Psoas muscle (tissue), 8 donors: ENCODE measurements at places on chromosomes 4 and X.

- H3K27ac ChIP-seq, result no peak overlapping the region
- no peaks in the 10 kb centered on the region for H3K4me1 ChIP-seq
- peaks cover 4% of the 10 kb centered on the region for H3K27me3 ChIP-seq
- no peak for DNase-seq
- H3K4me3 ChIP-seq, result no peak overlapping the region
Measured at GRCh38 chr4:25844961-25845712, 17.7 kb downstream of the SEL1L3 start.

GRCh38 chrX:129678614-129679195 lies 23.9 kb upstream of the APLN start:
- peak overlapping the region; percentile 87 for H3K27ac ChIP-seq
- H3K4me1 ChIP-seq, result peaks cover 3% of the 10 kb centered on the region
- H3K4me3 ChIP-seq, result peak overlapping the region; percentile 58
- no peaks in the 10 kb centered on the region for H3K27me3 ChIP-seq
- H3K36me3 ChIP-seq, result no peaks in the 10 kb centered on the region

DNA sequence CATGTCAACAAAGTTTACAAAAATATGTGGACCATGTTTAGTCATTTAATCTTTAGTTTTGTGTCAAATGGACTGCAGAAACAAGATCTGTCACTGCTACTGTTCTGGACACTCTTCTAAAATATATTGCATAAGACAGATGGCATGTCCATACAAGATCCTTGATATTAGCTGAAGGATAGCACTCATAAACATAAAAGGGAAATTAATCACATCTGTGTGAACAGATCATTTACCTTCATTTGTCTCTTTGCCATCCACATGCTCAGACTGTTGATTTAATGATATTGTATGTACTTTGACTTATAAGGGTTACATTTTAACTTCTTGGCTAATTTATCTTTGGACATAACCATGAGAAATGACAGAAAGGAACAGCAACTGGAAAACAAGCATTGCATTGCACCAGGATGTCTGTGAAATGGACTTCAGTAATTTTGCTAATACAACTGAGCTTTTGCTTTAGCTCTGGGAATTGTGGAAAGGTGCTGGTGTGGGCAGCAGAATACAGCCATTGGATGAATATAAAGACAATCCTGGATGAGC lies at the start of gene UGT2B7:
TSS of gene UGT2B7 (plus strand) at position 364 of the 546 bp plus-strand sequence. CDS start at position 411, 47 bp downstream.
- no peaks in the 10 kb centered on the region for H3K27me3 ChIP-seq
- DNase-seq, result no peak
- no peak within 1 kb of the TSS for H3K27ac ChIP-seq
- H3K4me3 ChIP-seq, result no peak within 1 kb of the TSS
- no peaks in the 10 kb centered on the region for H3K36me3 ChIP-seq

GRCh38 chrX:44267116-44267515 lies 76.4 kb downstream of the EFHC2 start:
- H3K27me3 ChIP-seq, result no peaks in the 10 kb centered on the region
- no peak overlapping the region for H3K27ac ChIP-seq
- H3K4me3 ChIP-seq, result no peak overlapping the region
- DNase-seq, result no peak

- H3K27me3 ChIP-seq, result no peaks in the 10 kb centered on the region
- no peak overlapping the region for H3K4me3 ChIP-seq
- H3K27ac ChIP-seq, result no peak overlapping the region
- no peak for DNase-seq
- H3K36me3 ChIP-seq, result no peaks in the 10 kb centered on the region
- no peaks in the 10 kb centered on the region for H3K4me1 ChIP-seq
Measured at GRCh38 chr4:82320351-82320750, 53.4 kb downstream of the HNRNPD start.

- peaks cover 7% of the 10 kb centered on the region for H3K27me3 ChIP-seq
- H3K4me3 ChIP-seq, result no peak overlapping the region
- no peak overlapping the region for H3K27ac ChIP-seq
- H3K4me1 ChIP-seq, result peaks cover 4% of the 10 kb centered on the region
- DNase-seq, result no peak
Measured at GRCh38 chr4:84481077-84481859, 17.8 kb downstream of the NKX6-1 start.

GRCh38 chrX:48824066-48824465 lies 2.2 kb upstream of the ERAS start:
- no peak overlapping the region for H3K4me3 ChIP-seq
- no peak for DNase-seq
- peaks cover 43% of the 10 kb centered on the region for H3K36me3 ChIP-seq
- no peaks in the 10 kb centered on the region for H3K4me1 ChIP-seq
- H3K27me3 ChIP-seq, result no peaks in the 10 kb centered on the region

- no peak overlapping the region for H3K27ac ChIP-seq
- H3K36me3 ChIP-seq, result peaks cover 82% of the 10 kb centered on the region
- DNase-seq, result no peak
- no peaks in the 10 kb centered on the region for H3K4me1 ChIP-seq
Measured at GRCh38 chr4:109499513-109499912, 60.5 kb upstream of the MCUB start.

- peaks cover 9% of the 10 kb centered on the region for H3K4me1 ChIP-seq
- peak overlapping the region; percentile 32 for H3K27ac ChIP-seq
- no peaks in the 10 kb centered on the region for H3K27me3 ChIP-seq
- H3K36me3 ChIP-seq, result no peaks in the 10 kb centered on the region
Measured at GRCh38 chrX:33128048-33128805, 83.1 kb downstream of the DMD start.

- no peak overlapping the region for H3K4me3 ChIP-seq
Measured at GRCh38 chr4:105878668-105879067, 16.6 kb upstream of the NPNT start.

DNA sequence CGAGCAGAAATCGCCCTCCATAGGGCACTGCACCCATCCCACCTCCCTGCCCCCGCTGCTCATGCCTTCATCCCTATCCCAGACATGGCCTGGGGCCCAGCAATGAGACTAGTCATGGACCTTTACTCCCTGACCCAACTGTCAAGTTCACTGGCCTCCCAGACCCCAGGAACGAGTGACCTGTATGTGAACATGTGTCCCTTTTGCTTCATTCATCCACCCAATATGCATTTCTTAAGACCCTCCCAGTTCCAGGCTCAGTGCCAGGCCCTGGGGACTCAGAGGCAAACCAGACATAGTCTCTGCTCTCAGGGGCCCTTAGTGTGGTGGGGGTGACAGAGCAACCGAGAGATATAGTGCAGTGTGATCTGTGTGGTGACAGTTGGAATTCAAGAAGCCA lies 67.0 kb downstream of the EFNB1 start:
- H3K4me1 ChIP-seq, result peaks cover 16% of the 10 kb centered on the region
- no peak for DNase-seq
- H3K27ac ChIP-seq, result peak overlapping the region; percentile 85
- H3K36me3 ChIP-seq, result no peaks in the 10 kb centered on the region
- H3K4me3 ChIP-seq, result peak overlapping the region; percentile 50

- peaks cover 21% of the 10 kb centered on the region for H3K4me1 ChIP-seq
- H3K4me3 ChIP-seq, result peak overlapping the region; percentile 16
- H3K27ac ChIP-seq, result peak overlapping the region; percentile 69
Measured at GRCh38 chrX:136055651-136056221, 70.5 kb downstream of the SLC9A6 start.

- no peak for DNase-seq
- no peaks in the 10 kb centered on the region for H3K27me3 ChIP-seq
- H3K27ac ChIP-seq, result no peak overlapping the region
- H3K4me3 ChIP-seq, result no peak overlapping the region
Measured at GRCh38 chr4:81883004-81883403, 411.3 kb upstream of the RASGEF1B start.

- H3K36me3 ChIP-seq, result no peaks in the 10 kb centered on the region
- H3K27ac ChIP-seq, result no peak overlapping the region
- no peak overlapping the region for H3K4me3 ChIP-seq
- no peaks in the 10 kb centered on the region for H3K4me1 ChIP-seq
- H3K27me3 ChIP-seq, result no peaks in the 10 kb centered on the region
Measured at GRCh38 chrX:49792376-49792775, 36.7 kb upstream of the PAGE4 start.

GRCh38 chrX:115491766-115492165 lies 69.2 kb upstream of the PLS3 start:
- no peaks in the 10 kb centered on the region for H3K4me1 ChIP-seq
- H3K27ac ChIP-seq, result no peak overlapping the region
- H3K4me3 ChIP-seq, result no peak overlapping the region
- no peaks in the 10 kb centered on the region for H3K27me3 ChIP-seq

GRCh38 chr4:88398381-88398780 lies 19.7 kb downstream of the HERC6 start:
- H3K27me3 ChIP-seq, result no peaks in the 10 kb centered on the region
- no peak overlapping the region for H3K4me3 ChIP-seq
- H3K27ac ChIP-seq, result no peak overlapping the region
- no peak for DNase-seq
- peaks cover 7% of the 10 kb centered on the region for H3K36me3 ChIP-seq

GRCh38 chr4:16025268-16025667 lies 58.6 kb downstream of the PROM1 start:
- H3K36me3 ChIP-seq, result no peaks in the 10 kb centered on the region
- no peak overlapping the region for H3K4me3 ChIP-seq
- H3K27me3 ChIP-seq, result no peaks in the 10 kb centered on the region
- DNase-seq, result no peak

- H3K27ac ChIP-seq, result no peak overlapping the region
- no peak for DNase-seq
- no peaks in the 10 kb centered on the region for H3K4me1 ChIP-seq
- no peak overlapping the region for H3K4me3 ChIP-seq
- H3K27me3 ChIP-seq, result no peaks in the 10 kb centered on the region
Measured at GRCh38 chr4:112552668-112553067, 36.7 kb upstream of the NEUROG2 start.

GRCh38 chr4:25343671-25344070 lies 31.1 kb downstream of the ZCCHC4 start:
- H3K27ac ChIP-seq, result no peak overlapping the region
- DNase-seq, result no peak
- H3K4me1 ChIP-seq, result no peaks in the 10 kb centered on the region
- no peak overlapping the region for H3K4me3 ChIP-seq
- H3K27me3 ChIP-seq, result no peaks in the 10 kb centered on the region
- H3K36me3 ChIP-seq, result peaks cover 12% of the 10 kb centered on the region

DNA sequence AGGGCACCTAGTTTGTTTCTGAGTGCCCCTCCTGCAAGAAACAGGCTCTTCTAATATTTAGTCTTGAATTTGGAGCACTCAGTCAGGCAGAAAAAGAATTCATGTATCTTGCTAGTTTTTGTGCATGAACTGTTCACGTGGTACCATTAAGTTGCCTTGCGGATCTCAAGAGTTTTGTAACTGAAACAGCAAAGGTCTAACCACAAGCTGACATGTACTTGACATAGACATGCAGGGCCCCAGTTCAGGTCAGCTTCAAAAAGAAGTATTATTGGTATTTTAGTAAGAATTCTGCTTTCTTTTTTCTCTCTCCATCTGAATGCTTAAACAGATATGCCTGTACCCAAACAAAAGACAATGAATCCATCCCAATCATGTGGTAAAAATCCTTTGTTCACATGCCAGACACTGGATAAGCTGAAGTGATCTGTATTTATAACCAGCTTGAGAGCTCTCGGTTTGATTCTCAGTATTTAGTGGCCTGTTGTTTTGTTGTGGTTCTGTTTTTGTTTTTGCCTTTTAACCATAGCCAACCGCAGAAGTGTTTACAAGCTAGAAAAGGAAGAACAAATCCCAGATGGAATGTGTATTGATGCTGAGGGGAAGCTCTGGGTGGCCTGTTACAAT lies 13.0 kb downstream of the RGN start:
- no peaks in the 10 kb centered on the region for H3K27me3 ChIP-seq
- H3K4me3 ChIP-seq, result no peak overlapping the region
- H3K27ac ChIP-seq, result no peak overlapping the region
- no peaks in the 10 kb centered on the region for H3K36me3 ChIP-seq
- DNase-seq, result no peak

GRCh38 chr4:89754531-89754930 lies 82.4 kb downstream of the SNCA start:
- H3K4me1 ChIP-seq, result no peaks in the 10 kb centered on the region
- no peak for DNase-seq
- H3K36me3 ChIP-seq, result no peaks in the 10 kb centered on the region
- no peak overlapping the region for H3K4me3 ChIP-seq

- no peak overlapping the region for H3K27ac ChIP-seq
- no peaks in the 10 kb centered on the region for H3K27me3 ChIP-seq
- peaks cover 7% of the 10 kb centered on the region for H3K4me1 ChIP-seq
- H3K36me3 ChIP-seq, result no peaks in the 10 kb centered on the region
Measured at GRCh38 chrX:65647801-65648200, 19.7 kb upstream of the MSN start.

DNA sequence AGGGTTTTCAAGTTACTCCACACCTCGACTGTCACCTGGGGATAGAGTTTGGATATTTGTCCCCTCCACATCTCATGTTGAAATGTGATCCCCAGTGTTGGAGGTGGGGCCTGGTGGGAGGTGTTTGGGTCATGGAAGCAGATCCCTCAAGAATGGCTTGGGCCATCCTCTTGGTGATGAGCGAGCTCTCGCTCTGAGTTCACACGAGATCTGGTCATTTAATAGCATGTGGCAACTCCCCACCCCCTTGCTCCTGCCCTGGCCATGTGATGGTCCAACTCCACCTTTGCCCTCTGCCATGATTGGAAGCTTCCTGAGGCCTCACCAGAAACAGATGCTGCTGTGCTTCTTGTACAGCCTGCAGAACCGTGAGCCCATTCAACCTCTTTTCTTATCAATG lies 8.3 kb downstream of the CTAG1A start:
- no peak for DNase-seq
- no peaks in the 10 kb centered on the region for H3K36me3 ChIP-seq
- peaks cover 18% of the 10 kb centered on the region for H3K27me3 ChIP-seq
- no peak overlapping the region for H3K4me3 ChIP-seq

DNA sequence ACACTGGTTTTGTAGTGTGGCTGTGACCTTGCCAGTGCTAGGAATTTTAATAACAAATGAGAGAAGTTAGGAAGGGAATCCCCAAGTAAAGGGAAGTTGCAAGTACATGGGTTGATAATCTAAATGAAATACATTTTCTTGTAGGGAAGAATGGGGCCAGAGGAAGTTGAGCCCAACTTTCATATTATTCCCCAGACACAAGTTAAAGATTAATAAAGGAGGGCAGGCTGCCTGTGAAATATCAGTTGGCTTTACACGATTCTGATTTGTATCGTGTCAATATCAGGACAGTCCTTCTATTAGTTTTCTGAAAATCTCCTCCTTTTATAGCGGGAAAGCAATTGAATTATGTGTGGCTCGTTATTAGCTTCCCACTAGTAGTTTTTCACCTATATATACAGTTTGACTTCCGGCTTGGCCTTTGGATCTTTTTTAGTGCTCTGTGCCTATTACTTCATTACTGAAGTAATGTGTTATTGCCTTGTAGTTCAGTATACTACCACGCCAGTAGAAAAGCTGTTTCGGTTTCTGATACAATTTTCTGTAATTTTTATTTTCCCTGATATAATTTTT lies 1.7 kb downstream of the PDLIM5 start:
- H3K27me3 ChIP-seq, result no peaks in the 10 kb centered on the region
- DNase-seq, result no peak
- H3K4me1 ChIP-seq, result peaks cover 5% of the 10 kb centered on the region
- H3K36me3 ChIP-seq, result no peaks in the 10 kb centered on the region
- peak overlapping the region; percentile 99 for H3K27ac ChIP-seq

DNA sequence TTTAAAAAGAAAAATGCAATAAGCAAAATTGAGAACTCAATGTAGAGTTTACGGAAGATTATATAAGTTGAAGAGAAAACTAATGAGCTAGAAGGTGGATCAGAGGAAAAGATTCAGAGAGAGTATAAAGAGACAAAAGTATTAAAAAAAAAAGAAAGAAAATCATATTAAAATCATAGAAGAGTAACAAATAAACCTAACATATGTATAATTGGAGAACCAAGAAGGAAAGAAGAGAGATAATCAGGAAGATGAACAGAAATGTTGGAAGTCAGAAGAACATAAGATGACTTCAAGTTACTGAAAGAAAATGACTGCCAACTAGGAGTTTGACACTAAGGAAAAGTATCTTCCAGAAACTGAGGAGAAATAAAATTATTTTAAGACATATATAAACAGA lies 34.3 kb upstream of the ANTXR2 start:
- no peaks in the 10 kb centered on the region for H3K4me1 ChIP-seq
- H3K36me3 ChIP-seq, result no peaks in the 10 kb centered on the region
- H3K4me3 ChIP-seq, result no peak overlapping the region
- H3K27me3 ChIP-seq, result no peaks in the 10 kb centered on the region
- no peak for DNase-seq
